ENCODE measurements at places on chromosomes 2 and 18.

DNA sequence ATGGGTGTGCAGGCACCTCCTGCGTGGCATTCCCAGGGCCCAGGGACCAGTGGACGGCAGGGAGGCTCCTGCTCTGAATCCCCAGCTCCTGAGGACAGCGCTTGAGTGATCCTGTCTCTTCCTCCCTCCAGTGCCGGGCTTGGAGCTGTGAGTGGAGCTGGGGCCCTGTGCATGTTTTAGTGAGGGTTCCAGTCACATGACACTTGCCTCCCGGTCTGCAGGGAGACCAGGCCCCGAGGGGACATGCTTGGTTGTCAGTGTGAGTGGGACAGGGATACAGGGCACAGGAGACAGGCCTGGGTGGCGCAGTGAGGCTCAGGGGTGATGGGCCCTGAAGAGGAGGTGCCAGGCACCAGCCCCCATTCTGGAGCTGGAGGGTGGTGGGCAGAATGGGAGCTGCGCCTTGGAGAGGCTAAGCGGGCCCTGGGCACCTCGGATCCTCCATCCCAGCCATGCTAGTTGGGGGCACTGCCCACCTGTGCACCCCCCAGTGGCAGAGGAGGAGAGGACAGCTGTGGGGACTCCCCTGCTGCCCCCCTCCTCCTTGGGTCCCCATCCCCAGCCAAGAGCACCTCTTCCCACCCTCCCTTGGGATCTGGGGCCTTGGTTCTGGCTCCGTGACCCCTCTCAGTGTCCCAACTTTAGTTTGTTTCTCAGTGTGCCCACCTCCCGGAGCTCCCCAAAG is 12.0 kb downstream of the ARHGEF4 start:
- no peak for DNase-seq

DNA sequence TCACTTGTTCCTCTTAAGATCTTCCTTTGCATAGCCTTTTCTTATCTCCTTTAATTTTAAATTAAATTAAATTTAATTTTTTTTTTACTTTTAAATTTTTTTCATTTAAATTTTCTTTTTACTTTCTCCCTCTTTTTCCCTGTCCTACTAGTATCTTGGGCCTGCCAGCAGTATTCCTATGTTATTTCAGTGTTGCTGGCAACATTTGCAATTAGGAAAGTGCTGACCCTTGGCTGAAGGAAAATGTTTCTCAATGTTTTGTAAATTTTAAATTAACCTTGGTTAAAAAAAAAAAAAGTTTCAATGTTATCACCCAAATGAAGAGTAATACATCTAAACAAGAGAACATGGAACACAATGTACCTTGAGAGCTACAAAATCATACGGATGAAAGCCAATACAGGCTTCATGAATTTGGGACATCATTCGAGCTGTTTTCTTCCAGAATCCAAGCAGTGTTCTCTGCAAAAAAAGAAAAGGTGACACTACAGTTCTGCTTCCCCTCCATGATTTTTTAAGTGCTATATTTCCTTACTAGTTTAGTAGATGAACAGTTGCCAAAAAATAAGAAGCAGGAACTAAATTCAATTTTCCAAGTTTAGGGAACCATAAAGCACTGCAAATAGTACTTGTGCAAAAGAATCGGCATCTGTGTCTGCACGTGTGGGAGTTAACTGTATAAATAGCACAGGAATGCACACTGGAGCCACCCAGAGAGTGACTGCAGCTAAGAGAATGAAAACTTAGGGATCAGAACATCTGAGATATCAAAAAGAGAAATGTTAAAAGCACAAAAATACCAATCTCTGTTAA is 55.8 kb downstream of the ICA1L start:
- DNase-seq, result no peak

- DNase-seq, result no peak
Measured at GRCh38 chr2:120547662-120548061, 188.0 kb upstream of the GLI2 start.

DNA sequence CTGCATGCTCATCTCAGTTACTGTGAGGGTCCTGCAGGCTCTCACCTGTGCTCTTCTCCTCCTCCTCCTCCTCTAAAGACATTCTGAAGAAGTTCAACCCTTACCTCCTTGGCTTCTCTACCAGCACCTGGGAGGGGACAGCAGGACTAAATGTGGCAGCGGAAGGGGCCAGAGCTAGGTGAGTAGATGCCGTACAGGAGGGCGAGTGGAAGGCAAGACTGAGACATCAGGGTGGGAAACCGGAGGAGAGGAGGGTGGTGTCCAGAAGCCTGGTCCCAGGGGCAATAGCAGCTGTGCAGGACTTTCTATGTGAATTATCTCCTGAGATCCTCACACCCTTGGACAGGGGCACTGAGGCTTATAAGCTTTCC is 124.9 kb downstream of the PLB1 start:
- DNase-seq, result no peak

DNA sequence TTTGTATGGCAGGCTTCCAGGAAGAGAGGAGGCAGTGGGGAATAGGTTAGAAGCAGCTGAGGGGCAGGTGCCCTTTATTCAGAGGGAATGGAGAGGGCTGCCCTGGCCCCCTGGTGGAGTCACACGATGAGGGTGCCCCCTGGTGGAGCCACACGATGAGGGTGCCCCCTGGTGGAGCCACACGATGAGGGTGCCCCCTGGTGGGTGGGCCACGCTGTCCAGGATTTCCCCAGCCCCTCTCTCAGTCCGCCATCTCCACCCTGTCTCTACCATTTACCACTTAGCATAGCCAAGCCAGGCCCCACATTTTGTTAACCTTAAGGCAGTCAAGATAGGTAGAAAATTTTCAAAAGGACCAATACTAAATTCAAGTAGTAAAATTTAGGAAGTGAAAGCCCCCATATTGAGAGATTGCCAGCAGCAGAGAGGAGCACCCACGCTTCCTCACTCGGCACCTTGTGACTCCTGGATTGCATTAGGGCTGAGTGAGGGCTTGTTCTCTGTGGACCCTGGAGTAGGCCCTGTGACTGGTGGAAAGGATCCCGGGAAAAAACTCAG is 10.4 kb upstream of the FAM228A start:
- DNase-seq, result no peak

DNA sequence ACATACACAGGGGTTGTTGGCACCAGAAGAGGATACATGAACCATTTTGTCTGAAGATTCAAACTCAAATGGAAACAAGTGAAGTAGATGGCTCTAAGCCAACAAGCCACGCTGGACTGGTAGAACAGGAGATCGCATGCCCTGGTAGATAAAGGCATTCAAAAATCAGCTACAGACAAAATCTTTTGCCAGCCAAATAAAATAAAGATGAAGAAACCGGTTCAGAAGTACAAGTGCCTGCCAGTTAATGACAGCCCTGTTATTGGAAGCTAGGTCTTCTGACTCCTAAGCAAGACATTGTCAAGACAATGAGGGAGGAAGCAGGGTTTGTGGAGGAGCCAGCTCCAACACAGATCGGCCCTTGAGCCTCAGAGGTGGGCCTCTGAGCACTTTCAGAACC is 52.3 kb downstream of the EHD3 start:
- DNase-seq, result no peak

- DNase-seq, result no peak
Measured at GRCh38 chr18:28682912-28683311, 506.0 kb upstream of the CDH2 start.

- DNase-seq, result no peak
Measured at GRCh38 chr18:44818668-44819403, 138.1 kb downstream of the SETBP1 start.

GRCh38 chr18:78208461-78208860 is 771.2 kb upstream of the SALL3 start:
- no peak for DNase-seq

- no peak for DNase-seq
Measured at GRCh38 chr2:64698668-64699444, 45.1 kb upstream of the SERTAD2 start.

DNA sequence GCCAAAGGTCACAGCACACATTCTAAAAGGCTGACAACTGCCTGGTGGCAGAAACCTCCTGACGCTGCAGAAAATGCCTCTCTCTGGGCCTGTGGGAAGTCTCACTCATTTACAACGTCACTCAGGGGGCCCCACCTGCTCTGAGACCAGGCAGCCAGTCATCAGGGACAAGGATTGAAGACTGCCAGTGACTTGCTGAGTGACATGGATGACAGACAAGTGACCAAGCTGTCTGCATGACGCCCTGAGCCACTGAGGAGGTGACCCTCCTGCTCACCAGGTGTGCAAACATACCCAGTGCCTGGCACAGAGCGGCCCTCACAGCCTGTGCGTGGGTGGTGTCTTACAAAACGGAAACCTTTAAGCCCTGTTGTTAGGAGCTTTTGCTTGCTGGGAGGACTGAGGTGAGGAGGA is 392.4 kb downstream of the TNS1 start:
- no peak for DNase-seq

- no peak for DNase-seq
Measured at GRCh38 chr2:98750593-98751282, 19.8 kb upstream of the MGAT4A start.

DNA sequence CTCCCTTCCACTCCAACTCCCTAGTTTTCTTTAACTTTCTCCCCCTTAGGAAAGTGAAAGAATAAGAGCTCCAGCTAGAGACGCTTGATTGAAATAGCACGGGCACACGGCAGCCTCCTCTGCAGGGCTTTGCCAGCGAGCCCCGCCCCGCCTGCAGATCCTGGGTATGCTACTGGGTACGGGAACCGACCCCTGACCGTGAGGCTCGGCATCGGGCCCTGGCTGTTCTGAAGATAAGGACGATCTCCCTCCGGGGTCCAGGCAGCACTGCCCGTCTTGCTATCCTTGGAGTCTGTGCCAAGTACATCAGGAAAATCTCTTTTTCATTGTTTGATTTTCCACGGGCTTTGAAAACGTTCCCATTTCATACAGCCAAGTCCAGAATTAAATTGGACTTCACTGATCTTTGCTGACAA is 284.5 kb downstream of the MTX2 start:
- no peak for DNase-seq

- DNase-seq, result no peak
Measured at GRCh38 chr2:179561702-179562101, 297.1 kb upstream of the SESTD1 start.

- no peak for DNase-seq
Measured at GRCh38 chr2:161030260-161031063, 129.8 kb upstream of the TANK start.

DNA sequence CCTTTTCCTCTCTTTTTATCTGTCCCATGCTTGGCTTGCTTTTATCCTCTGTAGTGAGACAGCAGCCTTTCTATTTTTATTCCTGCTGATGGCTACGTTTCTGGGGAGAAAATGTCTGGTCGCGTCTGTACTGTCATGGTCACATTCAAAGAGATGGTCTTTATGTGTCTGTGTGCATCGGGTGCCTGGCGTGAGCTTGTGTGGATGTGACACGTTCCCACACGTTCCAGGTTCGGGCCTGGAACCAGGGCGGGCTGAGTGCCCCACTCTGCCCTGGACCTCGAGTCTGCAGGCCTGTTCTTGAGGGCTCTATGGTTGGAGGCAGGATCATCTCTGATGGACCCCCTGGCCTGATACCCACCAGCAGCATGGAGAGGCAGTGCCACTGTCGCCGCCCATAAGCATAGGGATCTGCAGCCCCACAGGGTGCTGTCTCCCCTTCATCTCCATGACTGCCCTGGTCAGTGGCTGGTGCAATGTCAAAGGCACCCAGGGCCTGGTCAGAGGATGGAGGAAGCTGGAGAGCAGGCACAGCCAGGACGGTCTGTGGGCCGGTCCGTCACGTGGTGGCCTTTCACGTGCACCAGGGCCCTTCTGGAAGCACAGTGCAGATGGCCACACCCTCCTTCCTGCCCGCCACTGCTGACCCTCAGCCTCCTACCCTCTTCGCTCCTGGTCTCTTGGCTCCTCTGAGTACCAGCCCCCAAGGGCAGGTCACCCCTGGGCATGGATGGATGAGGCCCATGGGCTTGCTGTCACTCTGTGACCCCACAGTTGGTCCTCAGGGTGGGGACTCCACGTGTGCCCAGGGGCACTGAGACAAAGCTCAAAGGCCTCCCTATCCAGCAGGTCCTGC is 149.2 kb upstream of the TWIST2 start:
- DNase-seq, result no peak

DNA sequence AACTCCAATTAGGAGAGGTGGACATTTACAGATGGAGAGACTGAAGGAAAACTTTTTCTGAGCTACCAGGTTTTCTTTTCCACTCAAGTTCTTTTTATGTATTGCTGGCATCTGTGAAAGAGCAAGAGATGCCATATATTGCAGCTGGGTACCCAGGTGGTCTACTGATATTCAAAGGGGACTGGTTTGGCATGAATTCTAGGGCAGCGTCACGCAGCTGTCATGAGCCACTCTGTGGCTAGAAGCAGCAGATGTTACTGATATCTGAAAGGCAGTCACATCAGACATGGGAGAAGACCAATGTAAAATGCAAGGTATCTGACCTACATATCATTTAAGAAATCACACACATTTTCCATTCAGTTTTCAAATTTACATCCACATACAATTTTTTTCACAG is 408.8 kb downstream of the GALNT13 start:
- no peak for DNase-seq

- DNase-seq, result no peak
Measured at GRCh38 chr2:104448661-104449440, 405.1 kb upstream of the POU3F3 start.

DNA sequence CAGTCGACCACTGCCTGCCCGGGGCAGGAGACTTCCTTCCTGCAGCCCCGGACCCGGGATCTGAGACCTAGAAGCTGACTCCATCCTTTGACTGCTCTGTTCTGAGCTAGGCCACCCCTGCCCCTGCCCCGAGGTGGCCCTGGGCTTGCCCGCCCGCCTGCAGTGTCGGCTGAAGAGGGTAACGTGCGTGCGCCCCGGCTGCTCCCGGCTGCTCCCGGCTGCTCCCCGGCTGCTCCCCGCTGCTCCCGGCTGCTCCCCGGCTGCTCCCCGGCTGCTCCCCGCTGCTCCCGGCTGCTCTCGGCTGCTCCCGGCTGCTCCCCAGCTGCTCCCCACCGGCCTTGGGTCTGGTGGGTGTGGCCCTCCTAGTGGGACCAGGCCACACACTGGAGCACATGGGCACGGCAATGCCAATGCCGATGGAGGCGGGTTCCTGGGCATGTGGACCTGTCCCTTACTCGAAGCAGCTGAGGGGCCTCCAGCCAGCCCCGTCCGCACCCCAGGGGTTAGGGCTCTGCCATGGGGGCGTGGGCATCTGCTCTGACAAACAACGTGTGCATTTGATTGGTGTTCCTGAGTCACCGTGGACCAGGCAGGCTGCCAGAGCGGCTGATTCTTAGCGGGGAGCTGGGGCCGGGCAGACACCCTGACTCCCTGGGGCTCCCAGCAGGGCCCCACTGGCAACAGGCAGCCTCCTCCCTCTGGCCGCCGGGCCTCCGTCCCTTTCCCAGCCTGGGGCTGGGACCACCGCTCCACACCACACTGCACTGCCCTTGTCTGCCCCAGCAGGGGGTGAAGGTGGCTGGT is 2.0 kb upstream of the GAL3ST2 start:
- DNase-seq, result no peak

DNA sequence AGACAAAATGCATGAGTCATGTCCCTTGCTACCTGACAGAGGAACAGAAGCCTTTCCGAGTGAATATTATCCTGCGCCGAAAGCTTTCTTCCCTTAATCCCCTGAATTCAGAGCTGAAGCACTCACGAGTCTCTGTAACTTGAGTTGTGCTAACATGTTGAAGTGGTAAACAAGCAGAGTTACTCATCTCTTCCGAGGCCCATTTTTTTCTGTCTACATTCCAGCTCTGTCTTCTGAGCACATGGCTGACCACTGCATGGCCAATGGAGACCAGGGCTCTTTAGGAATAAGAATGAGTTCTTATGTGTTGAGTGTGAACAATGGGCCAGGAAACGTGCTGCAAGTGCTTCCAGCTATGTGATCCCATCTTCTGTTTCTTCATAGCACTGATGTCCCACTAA is 73.1 kb upstream of the PID1 start:
- no peak for DNase-seq

- DNase-seq, result no peak
Measured at GRCh38 chr2:98463988-98464771, 19.5 kb downstream of the INPP4A start.

GRCh38 chr2:164706522-164706921 is 85.2 kb upstream of the GRB14 start:
- no peak for DNase-seq
